ENCODE measurements at places on chromosomes 11 and 22.

DNA sequence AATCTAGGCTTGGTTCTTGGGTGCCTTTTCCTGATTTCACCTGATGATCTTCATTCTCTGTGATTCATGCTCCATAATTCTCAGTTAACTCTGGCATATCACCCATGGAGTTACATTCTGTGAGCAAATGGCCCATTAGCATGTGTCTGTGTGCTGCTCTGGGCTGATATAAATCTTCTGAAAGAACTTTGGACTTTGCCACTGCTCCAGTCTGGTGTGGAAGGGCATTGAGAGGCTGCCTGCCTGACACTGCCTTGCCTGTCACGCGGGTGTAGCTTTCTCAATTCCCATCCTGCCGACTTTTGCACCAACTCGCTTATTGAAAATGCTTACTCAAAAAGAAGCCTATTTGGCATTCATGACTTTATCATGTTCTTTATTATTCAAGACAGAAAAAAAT is 42.2 kb downstream of the FAT3 start:
- no peak for DNase-seq

GRCh38 chr11:58591659-58592058 is 12.8 kb downstream of the ZFP91 start:
- DNase-seq: no peak

- DNase-seq: no peak
Measured at GRCh38 chr11:60783911-60784310, 1.2 kb upstream of the MS4A10 start.

GRCh38 chr22:23565305-23565914 is 14.7 kb downstream of the IGLL1 start:
- DNase-seq: no peak

DNA sequence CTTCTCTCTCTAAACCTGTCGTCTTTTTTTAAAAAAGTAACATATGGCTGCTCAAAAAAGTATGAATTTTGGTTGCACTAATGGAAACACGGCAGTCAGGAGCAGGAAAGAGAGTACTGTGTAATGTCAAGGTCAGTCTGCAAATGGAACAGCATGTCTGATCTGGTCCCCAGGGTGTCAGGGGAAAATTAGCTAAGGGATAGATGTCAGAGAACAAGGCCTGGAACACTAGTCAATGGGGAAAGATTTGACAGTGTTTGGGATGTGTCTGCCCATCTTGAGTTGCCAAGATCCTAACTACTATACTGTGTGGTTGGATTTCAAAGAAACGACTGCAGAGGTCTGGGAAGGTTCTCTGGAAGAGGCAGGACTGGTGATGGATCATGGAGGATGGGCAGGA is 65.7 kb upstream of the PHOX2A start:
- DNase-seq: no peak

DNA sequence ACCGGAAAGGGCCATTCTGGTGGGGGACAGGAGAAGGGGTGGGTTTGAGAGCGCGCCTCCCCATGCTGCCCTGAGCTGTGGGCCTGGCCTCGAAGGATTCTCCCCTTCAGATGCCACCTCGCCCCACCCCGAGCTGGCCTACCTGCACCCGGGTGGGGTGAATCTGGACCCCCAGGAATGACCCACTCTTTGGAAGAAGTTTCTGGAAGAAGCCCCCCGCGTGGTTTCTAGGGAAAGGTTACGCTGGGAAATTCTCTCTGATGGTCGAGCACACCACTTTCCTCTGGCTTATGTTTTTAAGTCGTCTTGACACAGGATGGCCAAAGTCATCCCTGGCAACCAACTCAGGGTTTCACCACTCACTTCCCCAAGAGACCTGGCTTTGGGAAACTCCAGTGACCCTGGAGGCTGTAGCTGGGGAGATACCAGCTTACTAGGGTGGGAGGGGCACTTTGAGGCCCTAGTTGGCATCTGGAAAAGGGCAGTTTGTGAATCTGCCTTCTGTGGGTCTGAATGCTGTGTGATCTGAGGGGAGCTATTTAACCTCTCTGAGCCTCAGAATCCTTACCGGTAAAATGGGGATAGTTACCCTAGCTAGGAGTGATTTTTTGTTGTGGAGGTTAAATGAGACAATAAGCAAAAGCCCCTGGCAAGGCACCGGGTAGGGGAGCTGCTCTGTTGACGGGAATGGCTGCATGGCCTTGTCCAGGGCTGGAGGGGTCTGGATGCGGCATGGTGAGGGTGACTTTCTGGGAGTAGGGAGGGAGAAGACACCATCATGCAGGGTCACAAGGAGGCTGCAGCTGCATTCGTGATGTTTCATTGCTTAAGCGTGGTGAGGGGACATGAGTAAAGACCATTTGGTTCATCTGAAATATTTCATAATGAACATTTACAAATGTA is 45.3 kb upstream of the ACCSL start:
- DNase-seq: no peak

GRCh38 chr11:47186700-47187695 is 764 bp upstream of the PACSIN3 start:
- peak; percentile 68 for DNase-seq

- peak; percentile 24 for DNase-seq
Measured at GRCh38 chr11:123302751-123303195, 107.7 kb upstream of the CLMP start.

DNA sequence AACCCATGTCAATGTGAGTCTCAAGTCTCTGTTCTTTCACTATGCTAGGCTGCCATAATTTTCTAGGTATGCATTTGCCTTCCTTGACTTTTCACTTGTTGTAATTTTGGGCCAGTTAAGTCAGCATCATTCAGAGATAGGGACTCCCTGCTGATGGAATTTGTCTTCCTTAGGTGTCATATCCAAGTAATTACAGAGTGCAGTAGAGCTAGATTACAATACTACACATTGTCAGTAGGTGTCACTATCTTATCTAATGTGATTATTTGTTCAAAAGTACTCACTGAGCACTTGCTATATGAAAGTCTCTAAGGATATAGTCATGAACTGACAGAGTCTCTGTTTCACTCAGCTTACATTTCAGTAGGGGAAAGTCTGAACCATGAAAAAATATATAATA is 25.0 kb upstream of the SYN3 start:
- no peak for DNase-seq

DNA sequence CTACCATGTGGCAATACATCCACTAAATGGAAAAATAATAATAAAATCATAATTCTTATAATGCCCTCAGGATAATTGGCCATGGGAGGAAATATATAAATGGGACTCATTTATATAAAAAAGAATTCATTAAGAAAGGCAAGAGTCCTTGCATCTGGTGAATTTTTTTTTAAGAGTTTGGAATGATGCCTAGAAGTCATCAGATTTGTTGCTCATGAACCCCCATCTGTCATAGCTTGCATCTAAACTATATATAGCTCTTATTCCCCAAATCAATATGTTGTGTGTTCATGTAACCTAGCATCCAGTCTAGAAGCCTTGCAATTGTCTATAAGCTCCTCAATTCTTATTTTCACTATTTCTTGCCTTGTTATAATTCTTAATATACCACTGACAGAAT is 75.9 kb downstream of the CADM1 start:
- no peak for DNase-seq

DNA sequence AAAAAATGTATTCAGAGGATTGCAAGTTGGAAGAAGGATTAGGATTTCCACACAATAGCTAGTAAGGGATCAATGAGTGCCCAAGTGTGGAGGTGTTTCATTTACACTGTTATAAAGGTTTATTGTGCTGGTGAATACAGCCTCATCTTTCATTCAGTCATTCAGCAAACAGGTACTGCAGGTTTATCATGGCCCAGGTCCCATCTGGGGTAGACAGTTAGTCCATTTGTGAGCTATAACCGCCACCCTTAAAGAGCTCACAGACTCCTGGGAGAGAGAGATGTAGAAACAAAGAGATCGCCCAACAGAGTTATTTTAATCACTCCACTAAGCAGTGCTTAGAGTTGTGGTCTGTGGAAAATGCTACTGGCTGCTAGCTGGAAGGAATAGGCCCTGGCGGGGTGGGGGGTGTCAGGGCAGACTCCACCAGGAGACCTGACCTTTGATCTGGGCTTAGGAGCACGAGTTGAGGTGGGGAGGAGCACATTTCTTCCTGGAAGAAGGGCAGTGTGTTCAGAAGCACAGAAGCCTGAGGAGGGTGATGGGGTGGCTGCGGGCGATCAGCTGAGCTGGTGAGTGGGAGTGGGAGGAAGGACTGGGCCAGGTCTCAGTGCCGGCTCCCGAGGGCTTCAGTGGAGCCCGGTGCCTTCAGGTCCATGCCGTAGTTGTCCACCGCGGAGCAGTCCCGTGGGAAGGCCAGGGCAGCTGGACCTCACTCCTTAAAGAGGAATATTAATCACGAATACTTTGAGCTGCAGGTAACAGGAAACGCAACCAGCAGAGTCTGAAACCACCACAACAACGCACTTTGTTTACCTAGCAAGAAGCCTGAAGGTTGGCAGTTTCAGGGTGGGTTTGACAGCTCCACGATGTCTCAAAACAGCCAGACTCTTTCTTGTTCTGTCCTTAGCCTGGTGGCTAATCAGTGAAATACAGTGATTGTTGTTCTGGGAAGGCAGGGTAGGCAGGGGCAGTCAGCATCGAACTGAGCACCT is 11.2 kb downstream of the TOM1 start:
- DNase-seq: no peak

GRCh38 chr22:48531761-48532435 is 1295.8 kb downstream of the BRD1 start:
- no peak for DNase-seq

- peak; percentile 65 for DNase-seq
Measured at GRCh38 chr11:5369789-5370188, 13.8 kb upstream of the OR51M1 start.

DNA sequence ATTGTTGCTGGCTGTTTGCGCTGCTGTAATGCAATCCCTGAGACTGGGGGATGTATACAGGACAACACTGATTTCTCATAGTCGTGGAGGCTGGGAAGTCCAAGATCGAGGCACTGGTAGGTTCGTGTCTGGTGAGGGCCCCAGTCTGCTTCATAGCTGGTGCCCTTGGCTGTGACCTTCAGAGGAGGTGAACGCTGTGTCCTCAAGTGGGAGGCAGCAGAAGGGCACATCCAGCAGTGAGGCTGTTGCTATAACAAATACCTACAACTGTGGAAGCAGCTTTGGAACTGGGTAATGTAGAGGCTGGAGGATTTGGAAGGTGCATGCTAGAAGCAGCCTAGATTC is 21.3 kb downstream of the KRTAP5-5 start:
- DNase-seq: no peak

DNA sequence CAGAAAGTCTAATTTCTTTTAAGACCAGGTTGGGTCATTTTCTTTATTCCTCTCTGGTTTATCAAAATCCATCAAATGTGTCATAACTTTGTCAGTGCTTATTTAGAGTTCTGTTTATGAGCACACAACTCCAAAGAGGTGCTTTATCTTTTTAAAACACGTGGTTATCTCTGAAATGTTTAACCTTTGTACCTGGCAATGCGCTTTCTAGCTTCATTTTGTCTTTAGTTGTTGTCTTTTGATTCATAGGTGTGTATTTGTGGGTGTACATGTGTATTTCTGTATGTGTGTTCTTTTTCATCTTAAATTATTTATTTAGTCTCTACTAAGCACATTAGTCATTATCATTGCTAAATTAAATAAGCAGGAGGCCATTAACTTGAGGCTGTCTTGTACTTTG is 251.4 kb downstream of the JRKL start:
- no peak for DNase-seq

- DNase-seq: no peak
Measured at GRCh38 chr11:59769828-59770227, 14.7 kb downstream of the STX3 start.

DNA sequence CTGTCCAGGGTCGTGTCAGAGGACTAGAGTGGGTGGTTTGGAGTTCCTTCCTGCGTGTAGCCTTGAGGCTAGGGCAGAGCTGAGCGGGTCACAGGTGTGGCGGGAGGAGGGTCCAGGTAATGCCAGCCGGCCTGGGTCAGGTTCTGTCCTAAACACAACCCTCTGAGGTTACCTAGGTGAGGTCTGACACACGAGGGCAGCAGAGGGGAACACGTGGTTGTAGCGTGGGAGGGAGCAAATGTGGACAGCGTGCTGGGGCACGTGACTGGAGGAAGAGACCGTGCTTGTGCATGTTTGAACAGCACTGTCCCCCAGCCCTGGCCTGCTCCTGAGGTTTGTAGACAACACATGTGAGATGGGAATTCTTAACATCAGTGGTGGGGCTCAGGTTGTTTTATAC is 13.1 kb downstream of the MOV10L1 start:
- no peak for DNase-seq

DNA sequence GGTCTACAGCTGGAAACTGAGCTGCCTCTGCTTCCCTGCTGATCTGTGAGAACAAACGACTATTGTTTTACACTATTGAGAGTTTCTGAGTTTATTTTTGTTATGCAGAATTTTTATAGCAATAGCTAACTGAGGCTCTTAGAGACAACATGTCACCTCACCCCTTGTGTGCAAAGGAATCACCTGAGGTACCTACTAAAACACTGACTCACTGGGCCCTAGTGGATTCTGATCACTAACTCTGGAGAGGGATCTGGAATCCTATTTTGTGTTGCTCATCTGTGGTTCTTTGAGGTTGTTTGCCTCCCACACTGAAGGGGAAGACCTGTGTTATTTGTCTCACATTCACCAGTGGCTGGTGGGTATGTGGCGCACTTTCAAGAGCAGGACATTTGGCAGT is 13.4 kb upstream of the B3GAT1 start:
- no peak for DNase-seq

- no peak for DNase-seq
Measured at GRCh38 chr11:131792243-131792642, 421.8 kb downstream of the NTM start.

- DNase-seq: no peak
Measured at GRCh38 chr11:32290783-32291182, 144.6 kb downstream of the WT1 start.

GRCh38 chr11:11584530-11584810 is 37.3 kb downstream of the GALNT18 start:
- peak; percentile 45 for DNase-seq

DNA sequence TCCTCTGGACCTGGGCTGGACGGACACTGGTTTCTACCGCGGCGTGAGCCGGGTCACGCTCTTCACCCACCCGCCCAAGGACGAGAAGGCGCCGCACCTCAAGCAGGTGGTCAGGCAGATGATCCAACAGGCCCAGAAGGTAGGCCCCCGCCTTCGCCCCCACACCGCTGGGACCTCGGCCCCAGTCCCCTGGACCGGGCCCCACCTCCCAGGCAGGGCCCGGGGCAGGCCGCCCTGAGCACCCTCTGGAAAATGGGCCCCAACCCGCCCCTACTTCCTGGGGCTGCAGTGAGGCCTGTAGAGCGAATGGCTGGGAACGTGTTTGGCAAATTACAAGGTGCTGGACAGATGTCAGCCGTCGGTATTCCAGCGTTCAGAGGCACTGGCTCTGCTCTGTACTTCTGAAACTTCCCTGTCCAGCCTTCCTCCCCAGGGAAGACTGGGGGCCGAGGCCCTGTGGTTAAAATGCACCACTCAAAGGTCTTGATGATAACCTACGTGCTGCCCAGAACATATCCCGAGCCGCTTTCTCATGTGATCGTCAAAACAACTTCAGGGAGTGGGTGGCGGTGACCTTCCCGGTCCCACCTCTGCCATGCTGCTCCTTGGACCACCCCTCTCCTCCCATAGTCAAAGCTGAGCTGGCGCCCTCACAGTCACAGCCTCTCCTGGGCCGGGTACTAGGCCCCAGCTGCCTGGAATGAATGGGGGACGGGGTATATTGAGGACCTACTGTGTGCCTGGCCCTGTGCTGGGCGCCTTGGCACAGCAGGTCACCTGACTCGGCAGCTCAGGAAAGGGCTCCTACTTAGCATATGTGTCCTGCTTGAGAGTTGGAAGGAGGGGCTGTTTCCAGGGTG is 869 bp downstream of the FAM83F start:
- no peak for DNase-seq

GRCh38 chr22:21755851-21756284 is 20.3 kb upstream of the YPEL1 start:
- peak; percentile 60 for DNase-seq

GRCh38 chr22:18966748-18967147 is 30.7 kb upstream of the PRODH start:
- no peak for DNase-seq

GRCh38 chr22:27151407-27151806 is 494.0 kb downstream of the MIAT start:
- no peak for DNase-seq

Measured in fibroblast of villous mesenchyme (primary cell).